ENCODE measurements at places on chromosomes 2 and 18.

DNA sequence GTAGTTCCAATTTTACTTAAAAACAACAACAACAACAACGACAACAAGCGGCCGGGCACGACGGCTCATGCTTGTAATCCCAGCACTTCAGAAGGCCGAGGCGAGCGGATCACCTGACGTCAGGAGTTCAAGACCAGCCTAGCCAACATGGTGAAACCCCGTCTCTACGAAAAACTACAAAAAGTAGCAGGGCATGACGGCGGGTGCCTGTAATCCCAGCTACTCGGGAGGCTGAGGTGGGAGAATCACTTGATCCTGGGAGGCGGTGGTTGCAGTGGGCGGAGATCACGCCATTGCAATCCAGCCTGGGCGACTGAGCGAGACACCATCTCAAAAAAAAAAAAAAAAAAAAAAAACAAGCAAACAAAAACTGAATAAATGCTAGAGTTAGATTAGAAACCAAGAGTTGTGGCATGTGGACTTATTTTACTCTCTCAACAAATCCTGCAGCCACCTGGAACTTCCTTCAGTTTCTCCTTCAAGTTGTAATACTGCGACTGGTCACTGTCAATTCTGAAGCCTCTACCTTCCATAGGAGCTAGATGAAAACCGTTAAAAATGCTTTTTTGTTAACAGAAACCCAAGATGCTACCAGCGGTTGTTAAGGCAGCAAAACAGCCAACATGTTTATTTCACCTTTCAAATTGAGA, 1.3 kb downstream of the ATP5F1A start:
- no peak for DNase-seq

- DNase-seq: peak; percentile 37
These were observed 519 bp downstream of the METTL4 start for GRCh38 chr18:2570772-2571199.

GRCh38 chr2:100623033-100623715, 60.4 kb downstream of the PDCL3 start:
- no peak for DNase-seq

DNA sequence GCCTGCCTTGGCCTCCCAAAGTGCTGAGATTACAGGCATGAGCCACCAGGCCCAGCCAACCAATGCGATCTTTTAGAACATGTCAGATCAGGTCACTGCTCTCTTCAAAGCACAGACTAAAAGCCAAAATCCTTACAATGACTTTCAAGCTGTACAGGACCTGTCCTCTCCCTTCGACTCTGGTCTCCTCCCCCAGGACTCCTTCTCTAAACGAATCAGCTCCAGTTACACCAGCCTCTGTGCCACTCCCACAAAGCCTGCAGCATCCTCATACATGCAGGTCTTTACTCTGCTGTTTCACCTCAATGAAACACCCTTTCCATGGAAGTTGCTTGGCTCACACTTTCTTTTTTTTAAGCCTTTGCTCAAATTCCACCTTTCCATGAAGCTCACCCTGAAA, 436.0 kb downstream of the METTL4 start:
- DNase-seq: no peak

GRCh38 chr2:83531206-83531826, 927.8 kb downstream of the SUCLG1 start:
- DNase-seq: no peak

DNA sequence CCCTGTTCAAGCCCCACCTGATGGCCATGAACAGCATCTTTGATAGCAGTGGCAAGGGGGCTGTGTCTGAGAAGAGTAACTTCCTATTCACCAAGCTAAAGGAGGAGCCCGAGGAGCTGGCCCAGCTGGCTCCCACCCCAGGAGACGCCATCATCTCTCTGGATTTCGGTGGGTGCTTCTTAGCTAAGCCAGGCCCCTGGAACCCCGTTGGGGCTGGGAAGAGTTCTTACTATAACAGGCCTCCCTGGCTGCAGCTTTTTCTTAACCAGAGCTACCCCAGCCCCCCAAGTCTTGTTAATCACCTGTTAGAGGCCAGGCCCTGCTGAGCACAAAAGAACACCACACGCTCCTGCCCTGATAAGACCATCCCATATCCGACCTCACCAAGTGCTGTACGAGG, 79.4 kb downstream of the EPAS1 start:
- DNase-seq: no peak

GRCh38 chr2:102983786-102984185, 222.0 kb downstream of the TMEM182 start:
- no peak for DNase-seq

GRCh38 chr2:33291278-33292013, 185.0 kb upstream of the RASGRP3 start:
- no peak for DNase-seq

GRCh38 chr18:57784801-57785114, 18.4 kb downstream of the ATP8B1 start:
- no peak for DNase-seq

DNA sequence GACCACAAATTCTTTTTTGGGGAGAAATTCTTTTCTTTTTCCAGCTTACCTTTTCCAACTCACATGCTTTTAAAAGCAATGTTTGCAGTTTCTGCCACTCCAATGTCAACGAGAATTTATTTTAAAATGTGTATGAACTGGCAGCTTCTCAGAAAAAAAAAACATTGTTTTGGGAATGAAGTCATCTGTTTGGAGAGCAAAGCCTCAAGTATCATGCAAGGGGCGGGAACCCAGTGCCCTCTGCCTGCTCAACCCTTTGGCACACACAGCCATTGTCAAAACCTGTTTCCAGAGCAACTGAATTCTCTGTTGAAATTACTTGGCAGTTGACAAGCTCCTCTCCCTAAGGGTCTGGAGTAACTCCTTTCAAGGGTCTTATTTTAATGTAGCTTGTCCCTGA, 128.5 kb downstream of the QPCT start:
- DNase-seq: no peak

DNA sequence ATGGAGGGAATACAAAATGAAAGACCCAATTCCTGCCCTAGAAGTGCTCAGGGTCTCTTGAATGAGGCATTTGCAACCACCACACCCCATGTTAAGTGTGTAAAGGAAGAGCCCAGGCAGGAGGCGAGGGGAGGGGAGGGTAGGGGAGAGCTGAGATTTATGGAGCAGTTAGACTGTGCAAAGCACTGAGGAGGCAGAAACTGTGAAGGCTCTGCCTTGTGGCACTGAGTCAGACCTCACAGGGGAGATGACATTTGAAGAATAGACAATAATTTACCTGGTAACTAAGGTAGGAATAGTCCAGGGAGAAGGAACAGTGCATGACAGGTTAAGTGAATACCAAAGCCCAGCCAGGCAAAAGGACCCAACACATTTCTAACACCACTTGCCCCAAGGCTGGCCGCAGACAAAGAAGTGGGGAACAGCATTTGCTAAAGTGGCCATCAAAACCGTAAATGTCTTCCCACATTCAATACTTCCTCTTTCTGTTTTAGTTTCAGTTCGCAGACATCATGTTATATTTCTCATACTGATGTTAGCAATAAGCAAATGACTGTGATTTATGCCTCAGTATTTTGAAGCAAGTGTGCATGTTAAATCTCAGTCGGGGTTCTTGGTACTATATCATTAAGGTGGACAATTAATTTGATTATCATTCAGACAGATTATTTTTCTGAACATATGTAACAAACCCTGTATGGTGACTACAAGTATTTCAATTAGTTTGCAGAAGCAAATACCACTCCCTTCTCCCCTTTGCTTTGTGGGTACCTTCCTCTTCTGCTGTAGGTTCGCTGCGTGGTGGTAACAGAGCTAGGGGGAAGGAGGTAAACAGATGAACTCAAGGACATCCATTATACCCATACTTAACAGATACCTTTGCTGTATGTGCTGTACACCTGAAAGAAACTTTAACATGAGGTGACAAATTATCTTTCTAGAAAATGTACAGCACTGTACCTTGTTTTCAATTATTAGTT, 27.5 kb downstream of the CDH20 start:
- DNase-seq: no peak

- DNase-seq: no peak
These were observed 258.9 kb downstream of the CYRIA start for GRCh38 chr2:16406496-16407289.

GRCh38 chr2:84899304-84900204, 5.9 kb upstream of the TMSB10 start:
- no peak for DNase-seq

GRCh38 chr2:46666044-46666679, 186.8 kb downstream of the TMEM247 start:
- DNase-seq: no peak

GRCh38 chr2:105378276-105378840, 20.5 kb downstream of the FHL2 start:
- no peak for DNase-seq

GRCh38 chr2:179412112-179412511, 147.5 kb upstream of the SESTD1 start:
- DNase-seq: no peak

GRCh38 chr2:218732761-218733158, 22.1 kb downstream of the TTLL4 start:
- no peak for DNase-seq

GRCh38 chr2:240429341-240429871, 6.1 kb upstream of the GPC1 start:
- DNase-seq: no peak

GRCh38 chr2:16625759-16626158, 39.9 kb downstream of the CYRIA start:
- no peak for DNase-seq

DNA sequence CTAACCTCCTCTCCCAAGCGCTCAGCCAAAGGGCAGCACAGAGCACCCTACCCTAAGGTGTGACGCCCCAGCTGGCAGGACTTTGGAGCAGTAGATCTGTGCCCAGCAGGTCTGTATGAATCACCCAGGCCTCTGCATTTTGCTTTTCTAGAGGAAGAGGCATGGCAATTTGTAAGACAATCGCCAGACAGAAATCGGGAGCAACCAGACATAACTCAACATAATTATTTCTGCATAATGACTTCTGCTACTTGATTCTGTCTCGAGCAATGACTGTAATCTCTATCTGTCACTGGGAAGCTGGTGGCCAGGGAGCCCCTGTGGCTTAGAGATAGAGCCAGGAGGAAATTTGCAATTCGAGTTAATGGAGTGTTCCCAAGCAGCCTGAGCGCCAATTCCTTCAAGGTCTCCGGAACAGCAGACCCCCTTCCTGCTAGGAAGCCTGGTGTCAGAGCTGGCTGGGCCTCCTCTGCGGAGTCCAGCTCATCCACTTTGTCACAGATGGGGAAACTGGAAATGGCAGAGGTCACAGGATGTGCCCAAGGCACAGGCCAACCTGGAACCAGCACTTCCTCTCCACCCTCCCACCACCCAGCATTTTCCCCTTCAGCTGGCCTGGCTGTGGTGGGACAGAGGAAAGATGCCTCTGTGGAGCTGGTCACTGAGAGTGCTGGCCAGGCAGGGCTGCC, 55.0 kb downstream of the ODC1 start:
- DNase-seq: no peak

- no peak for DNase-seq
These were observed 51.9 kb upstream of the ZBTB7C start for GRCh38 chr18:48460929-48461583.

- DNase-seq: no peak
These were observed 184.8 kb downstream of the NCK2 start for GRCh38 chr2:105929516-105929915.

GRCh38 chr2:6370753-6371551, 494.8 kb downstream of the CMPK2 start:
- DNase-seq: no peak

- no peak for DNase-seq
These were observed 100.4 kb upstream of the GPR45 start for GRCh38 chr2:105141099-105141614.

- no peak for DNase-seq
These were observed 25.5 kb upstream of the IHH start for GRCh38 chr2:219086196-219086595.

- DNase-seq: no peak
These were observed 25.6 kb upstream of the SLC35F6 start for GRCh38 chr2:26738481-26738880.

- DNase-seq: no peak
These were observed 210.3 kb downstream of the ZRANB3 start for GRCh38 chr2:135320465-135321355.

DNA sequence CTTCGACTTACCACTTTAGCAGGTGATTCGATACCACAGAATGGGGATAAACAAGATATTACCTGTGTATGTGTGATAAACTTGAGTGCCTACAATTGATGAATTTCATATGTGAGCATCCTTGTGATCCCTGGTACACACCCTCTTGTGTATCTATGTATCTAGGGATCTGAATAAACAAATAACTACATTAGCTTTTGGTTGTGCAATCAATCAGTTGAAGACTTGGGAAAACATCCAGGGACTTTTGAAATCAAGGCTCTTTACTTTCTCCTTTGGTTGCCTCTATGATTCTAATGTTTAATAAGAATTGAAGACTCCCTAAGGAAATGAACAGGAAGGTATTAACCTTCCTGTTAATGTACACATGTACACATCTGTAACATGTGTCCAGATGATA, 97.3 kb upstream of the DCC start:
- no peak for DNase-seq

DNA sequence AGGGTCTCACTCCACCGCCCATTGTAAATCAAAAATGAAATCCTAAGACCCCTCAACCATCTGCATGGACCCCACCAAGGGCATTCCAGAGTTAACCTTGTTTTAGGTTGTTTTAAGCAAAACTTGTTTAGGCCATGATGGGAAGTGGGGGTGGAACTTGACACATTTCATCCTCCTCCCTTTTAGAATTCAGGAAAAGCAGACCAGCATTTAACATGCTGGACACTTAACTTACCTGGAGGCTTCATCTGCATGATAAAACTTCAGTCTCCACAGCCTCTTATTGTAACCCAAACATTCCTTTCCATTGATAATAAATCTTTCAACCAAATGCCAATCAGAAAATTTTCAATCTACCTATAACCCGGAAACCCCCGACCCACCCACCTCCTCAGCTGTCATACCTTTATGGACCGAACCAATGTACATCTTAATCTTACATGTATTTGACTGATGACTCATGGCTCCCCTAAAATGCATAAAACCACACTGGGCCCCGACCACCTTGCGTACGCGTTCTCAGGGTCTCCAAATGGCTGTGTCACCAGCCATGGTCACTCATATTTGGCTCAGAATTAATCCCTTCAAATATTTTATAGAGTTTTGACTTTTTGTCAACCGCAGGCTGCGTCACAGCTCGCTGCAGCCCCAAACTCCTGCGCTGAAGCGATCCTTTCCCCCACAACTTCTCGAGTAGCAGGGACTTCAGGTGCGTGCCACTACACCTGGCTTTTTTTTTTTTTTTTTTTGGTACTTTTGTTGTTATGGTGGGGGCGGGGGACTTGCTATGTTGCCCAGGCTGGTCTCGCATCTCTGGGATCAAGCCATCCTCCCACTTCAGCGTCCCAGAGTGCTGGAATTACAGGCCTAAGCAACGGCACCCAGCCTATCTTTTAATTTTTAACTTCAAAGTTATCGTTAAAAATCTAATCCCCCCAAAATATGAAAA, 917 bp downstream of the MPPE1 start:
- no peak for DNase-seq

- DNase-seq: no peak
These were observed 185.0 kb upstream of the SMIM21 start for GRCh38 chr18:75612456-75612855.

- DNase-seq: no peak
These were observed 246.2 kb downstream of the SOCS6 start for GRCh38 chr18:70535041-70535440.

- DNase-seq: no peak
These were observed 13.7 kb upstream of the ST3GAL5 start for GRCh38 chr2:85902496-85902895.

- DNase-seq: no peak
These were observed 53.1 kb downstream of the ACVR1 start for GRCh38 chr2:157822993-157823392.

All from stimulated activated CD4-positive, alpha-beta T cell treated with anti-CD3 and anti-CD28 coated beads, TNF-alpha, amount 100 ng/mL, for 4 hours (primary cell).